CD8-positive, alpha-beta memory T cell (primary cell): ENCODE measurements at places on chromosomes 2 and 18.

GRCh38 chr2:111025288-111025687 lies 95.4 kb upstream of the BCL2L11 start:
- no peaks in the 10 kb centered on the region for H3K4me1 ChIP-seq
- H3K4me3 ChIP-seq, result no peak overlapping the region
- no peak overlapping the region for H3K27ac ChIP-seq
- H3K27me3 ChIP-seq, result no peaks in the 10 kb centered on the region

- no peaks in the 10 kb centered on the region for H3K27me3 ChIP-seq
- H3K36me3 ChIP-seq, result no peaks in the 10 kb centered on the region
- no peak for DNase-seq
- no peak overlapping the region for H3K4me3 ChIP-seq
These were observed 100.5 kb downstream of the TACR1 start for GRCh38 chr2:75098856-75099255.

GRCh38 chr18:7658701-7659100 lies 91.6 kb downstream of the PTPRM start:
- H3K4me3 ChIP-seq, result no peak overlapping the region
- no peaks in the 10 kb centered on the region for H3K36me3 ChIP-seq
- no peaks in the 10 kb centered on the region for H3K27me3 ChIP-seq
- H3K4me1 ChIP-seq, result no peaks in the 10 kb centered on the region

GRCh38 chr2:136045344-136045743 lies 59.9 kb upstream of the DARS1 start:
- H3K36me3 ChIP-seq, result no peaks in the 10 kb centered on the region
- H3K4me1 ChIP-seq, result peaks cover 18% of the 10 kb centered on the region
- H3K27ac ChIP-seq, result no peak overlapping the region
- no peak for DNase-seq
- H3K4me3 ChIP-seq, result no peak overlapping the region

DNA sequence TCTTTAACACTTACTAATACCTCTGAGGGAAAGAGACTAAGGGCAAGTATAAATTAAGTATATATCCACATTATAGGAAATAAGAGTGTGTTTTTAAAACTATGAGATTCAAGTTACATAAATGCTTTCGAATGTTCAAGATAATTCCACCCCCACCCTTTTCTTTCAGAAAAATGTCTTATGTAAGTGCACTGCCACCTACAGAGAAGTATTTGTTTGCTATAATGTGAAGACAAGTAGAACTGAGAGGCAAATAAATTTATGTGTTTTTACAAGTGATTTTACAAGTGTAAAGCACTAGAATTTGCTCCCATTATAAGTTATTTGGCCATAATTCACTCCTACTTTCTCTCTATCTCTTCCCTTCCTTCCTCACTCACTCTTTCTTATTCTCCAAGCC lies 99.9 kb upstream of the CRACDL start:
- H3K4me3 ChIP-seq, result no peak overlapping the region
- no peaks in the 10 kb centered on the region for H3K36me3 ChIP-seq
- no peak overlapping the region for H3K27ac ChIP-seq
- H3K27me3 ChIP-seq, result no peaks in the 10 kb centered on the region
- no peaks in the 10 kb centered on the region for H3K4me1 ChIP-seq

DNA sequence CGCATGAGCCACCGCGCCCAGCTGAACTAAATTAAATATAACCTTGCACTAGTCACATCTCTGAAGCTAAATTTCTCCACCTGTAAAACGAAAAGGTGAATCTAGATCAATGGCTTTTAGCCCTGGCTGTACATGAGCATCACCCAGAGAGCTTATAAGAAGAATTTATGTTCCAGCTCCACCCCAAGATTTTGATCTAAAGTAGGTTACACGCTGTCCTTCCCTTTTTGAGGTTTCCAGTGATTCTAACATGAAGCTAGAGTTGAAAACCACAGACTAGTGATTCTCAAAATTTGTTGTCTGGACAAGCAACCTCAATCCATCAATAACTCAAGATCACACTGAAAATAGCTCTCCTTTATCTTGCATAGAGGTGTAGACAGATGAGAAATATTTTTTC lies 208.8 kb upstream of the CRIM1 start:
- no peak for DNase-seq
- H3K27ac ChIP-seq, result no peak overlapping the region
- H3K27me3 ChIP-seq, result no peaks in the 10 kb centered on the region
- no peaks in the 10 kb centered on the region for H3K4me1 ChIP-seq
- no peaks in the 10 kb centered on the region for H3K36me3 ChIP-seq
